ENCODE measurements at places on chromosomes 5 and 9.

DNA sequence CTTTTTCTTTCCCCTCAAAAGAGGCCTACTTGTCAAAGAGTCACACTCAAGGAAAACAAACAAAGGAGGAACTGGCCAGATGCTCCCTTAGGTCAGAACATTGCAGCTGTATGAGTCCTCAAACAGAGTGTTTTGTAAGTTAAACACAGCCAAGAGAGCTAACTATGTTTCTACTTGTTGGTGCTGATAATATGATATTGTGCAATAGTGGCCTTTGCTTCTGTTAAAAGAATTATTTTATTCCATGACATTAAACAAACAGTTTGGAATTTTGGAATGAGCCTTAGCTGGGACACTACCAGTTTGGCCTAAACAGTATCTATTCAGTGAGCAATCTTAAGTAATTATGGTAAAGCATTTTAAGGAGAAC, 56.0 kb upstream of the TPD52L3 start:
- DNase-seq = peak; percentile 87

DNA sequence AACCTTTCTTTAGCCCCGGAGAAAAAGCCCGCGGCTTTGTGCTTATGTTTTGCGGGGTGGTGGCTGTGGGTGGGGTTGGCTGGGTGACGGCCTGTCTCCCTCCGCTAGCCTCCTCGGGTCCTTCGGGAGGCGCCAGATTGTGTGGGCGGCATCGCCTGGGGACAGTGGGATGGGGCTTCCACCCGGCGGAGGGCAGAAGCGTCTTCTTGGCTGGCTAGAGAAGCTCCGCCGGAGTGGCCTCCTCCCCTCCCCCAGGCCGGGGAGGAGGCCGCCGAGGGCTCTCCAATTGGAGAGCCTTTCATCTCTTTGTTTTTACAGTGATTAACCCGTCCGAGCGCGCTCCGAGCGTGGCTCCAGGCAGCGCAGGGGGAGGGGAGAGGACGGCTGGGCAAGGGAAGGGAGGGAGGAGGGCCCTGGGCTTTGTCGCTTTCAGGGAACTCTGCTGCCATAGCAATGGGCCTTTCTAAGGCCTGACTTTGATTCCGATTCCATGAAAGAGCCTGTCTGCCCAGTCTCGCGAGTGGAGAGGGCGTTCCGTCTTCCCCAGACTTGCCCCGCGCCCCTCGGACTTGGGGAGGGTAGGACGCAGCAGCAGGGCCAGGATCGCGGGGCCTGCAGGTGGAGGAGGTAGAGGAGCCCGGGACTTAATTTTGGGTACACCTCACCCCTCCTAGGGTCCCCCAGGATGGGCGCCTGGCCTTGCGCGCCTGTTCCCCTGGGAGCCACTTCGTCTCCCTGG, 36.7 kb upstream of the TIFAB start:
- DNase-seq = peak; percentile 46

DNA sequence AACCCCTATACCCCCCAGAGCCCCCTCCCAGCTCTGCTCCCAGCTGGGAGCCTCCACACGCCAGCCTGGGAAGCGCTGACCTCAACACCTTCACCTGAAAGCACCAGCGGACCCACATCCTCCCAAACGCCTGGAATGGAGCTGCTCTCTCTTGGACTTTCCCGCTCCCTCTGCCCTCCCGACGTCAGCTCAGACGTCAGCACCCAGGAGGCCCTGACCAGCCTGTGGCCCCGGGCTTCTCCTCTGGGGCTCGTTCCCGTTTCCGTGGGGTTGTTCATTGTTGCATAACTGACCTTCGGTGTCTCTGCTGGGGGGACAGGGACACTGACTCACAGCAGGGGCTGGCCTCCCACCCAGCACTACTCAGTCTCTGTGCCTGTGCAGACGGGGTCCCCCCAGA, 35.0 kb upstream of the SLC6A3 start:
- DNase-seq = no peak

DNA sequence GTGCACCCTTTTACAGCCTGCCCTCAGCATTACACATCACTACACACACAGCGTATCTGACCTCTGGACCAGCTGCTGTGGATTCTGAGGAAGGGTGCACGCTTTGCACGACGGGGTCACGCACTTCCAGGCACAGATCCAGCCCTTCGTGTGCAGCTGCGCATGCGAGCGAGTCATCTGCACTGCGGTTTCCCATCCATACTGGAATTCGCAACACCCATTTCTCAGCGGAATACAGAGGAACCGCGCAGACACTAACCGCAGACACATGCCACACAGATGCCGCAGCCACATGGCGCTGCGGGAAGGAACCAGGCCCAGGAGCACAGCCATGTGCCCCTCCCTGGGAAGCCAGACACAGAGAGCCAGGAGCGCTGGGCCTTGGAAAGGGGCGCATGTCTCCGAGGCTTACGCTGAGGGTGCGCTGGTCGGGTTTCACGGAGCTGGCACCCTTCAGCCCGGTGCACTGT, 43.5 kb downstream of the PNPLA7 start:
- DNase-seq = peak; percentile 93

- no peak for DNase-seq
Observed at GRCh38 chr5:116525674-116526073, 48.9 kb downstream of the SEMA6A start.

- no peak for DNase-seq
Observed at GRCh38 chr5:149094996-149095395, 32.1 kb upstream of the SH3TC2 start.

DNA sequence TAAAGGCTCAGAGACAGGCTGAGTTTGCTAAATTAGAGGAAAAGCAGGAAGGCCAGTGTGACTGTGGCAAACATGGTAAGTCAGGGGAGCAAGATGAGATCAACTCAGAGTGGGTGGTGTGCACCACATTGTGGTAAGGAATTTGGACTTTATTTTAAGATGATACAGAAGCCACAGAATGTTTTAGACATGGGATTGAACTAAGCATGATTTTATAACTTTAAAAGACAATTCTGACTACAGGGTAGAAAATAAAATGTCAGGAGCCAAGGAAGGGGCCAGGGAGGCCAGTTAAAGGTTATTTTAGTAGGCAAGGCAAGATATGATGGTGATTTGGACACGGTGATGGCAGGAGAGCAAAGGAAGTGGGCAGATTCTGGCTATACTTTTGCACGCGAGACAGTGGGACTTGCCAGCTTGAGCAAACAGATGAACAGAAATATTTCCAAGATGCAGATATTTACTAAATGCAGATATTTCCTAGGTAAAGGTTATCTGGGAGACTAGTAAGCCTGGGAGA, 53.9 kb downstream of the TSSK1B start:
- no peak for DNase-seq

DNA sequence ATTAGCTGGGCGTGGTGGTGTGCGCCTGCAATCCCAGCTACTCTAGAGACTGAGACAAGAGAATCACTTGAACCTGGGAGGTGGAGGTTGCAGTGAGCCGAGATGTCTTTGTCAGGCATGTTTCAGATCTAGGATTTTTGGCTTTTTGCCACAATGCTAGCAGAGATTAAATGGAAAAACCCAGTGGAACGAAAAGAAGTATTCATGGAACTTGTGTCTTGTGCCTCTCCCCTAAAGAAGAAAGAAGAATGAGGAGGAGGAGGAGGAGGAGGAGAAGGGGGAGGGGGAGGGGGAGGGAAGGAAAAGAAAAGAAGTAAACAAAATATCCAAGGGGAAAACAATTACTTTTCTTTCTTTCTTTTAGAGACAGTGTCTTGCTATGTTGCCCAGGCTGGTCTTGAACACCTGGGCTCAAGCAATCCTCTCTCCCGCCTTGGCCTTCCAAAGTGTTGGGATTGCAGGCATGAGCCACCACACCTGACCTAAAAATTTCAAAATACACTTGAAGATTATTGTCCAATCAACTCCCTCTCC, 106.0 kb downstream of the ARRDC3 start:
- peak; percentile 21 for DNase-seq

DNA sequence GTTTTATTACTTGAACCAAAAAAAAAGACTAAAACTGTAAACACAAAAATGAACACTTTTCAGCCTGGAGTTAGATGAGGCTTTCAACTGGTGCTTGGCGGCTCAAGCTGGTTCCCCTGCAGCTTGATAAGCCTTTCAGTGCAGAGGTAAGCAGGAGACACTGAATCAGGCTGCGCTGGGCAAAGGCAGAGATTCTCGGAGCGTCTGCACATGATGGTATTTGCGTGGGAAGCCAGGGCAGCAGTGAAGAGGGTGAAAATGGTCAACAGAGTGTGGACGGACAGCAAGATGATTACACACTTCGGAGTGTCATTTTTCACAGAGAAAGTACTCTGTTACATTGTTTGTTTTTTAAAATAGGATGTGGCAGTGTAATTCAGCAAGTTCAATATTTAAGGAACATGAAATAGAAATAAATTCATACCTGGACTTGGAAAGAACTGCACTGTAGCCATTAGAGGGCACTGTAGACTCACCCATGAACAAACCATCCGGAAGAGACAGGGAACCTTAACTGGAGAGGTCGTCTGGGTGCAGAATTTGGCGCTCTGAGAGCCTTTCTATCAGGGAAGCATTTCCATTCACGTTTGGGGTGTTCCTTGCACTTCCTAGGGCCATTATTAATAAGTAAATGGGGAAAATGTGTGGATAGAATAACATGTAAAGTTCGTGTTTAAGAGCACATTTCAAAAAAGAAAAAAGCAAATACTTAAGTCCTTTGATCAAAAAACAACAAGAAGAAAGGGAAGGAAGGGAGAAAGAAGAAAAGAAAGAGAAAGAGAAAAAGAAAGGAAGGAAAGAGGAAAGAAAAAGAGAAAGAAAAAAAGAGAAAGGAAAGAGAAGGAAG, 69.8 kb downstream of the ICE1 start:
- peak; percentile 57 for DNase-seq

GRCh38 chr5:127192836-127193338, 97.7 kb upstream of the MEGF10 start:
- peak; percentile 3 for DNase-seq

GRCh38 chr9:109739760-109740159, 40.2 kb upstream of the PALM2AKAP2 start:
- DNase-seq = no peak

GRCh38 chr5:65137631-65138030, 344.1 kb downstream of the ADAMTS6 start:
- no peak for DNase-seq

DNA sequence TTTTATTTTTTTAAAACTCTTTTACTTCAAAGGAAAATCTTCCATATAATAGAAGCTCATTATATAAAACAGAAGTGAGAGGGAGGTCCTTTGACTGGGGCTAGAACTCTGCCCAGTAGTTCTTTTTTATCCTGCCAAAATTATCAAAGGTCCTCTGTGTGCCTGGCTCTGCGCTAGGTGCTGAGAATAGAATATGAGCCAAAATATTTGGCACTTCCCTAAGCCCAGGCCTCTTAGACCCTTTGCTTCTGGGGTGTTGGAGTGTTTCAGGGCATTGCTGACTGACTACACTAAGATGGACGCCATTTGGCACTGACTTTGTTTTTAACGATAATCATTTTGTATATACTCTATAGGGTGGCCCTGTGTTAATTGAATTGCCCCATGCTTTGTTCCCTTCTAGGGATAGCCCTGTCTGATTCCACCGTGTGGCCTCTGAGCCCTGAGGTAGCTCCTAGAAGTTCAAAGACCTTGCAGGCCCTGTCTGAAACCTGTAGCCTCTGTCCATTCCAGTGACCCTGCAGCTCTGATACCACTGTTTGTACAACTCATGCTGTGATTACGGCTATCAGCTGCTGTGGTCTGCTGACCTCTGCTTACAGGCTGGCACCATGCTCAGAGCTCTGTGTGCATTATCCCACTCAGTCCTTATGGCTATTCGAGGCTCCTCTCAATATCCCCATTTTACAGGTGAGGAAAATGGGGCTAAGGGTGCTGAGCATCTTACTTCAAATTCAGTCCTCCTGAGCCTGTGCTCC, 84.3 kb upstream of the SHB start:
- no peak for DNase-seq

- no peak for DNase-seq
Observed at GRCh38 chr5:3201941-3202340, 393.7 kb upstream of the IRX1 start.

- DNase-seq = peak; percentile 9
Observed at GRCh38 chr9:2599896-2600295, 21.7 kb upstream of the VLDLR start.

GRCh38 chr9:81684635-81685034, 4.7 kb downstream of the TLE1 start:
- DNase-seq = no peak

GRCh38 chr5:173093606-173094005, 37.5 kb downstream of the CREBRF start:
- DNase-seq = no peak

DNA sequence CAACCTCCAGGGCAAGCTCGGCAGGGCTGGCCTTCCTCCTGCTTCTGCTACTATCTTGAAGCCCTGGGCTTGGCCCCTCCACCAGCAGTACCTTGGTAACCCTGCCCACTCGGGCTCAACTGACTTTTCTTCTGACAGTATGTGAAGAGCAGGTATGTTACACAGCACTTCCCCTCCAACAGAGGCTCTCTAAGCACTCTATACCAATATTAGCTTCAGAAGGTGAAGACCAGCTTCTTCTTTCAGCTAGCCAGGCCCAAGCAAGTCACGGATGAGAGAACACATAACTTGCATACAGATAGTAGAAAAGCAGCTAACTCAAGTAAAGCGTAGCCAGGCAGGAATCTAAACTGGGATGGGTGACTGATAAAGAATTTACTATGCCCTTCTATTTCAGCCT, 64.3 kb downstream of the FEM1C start:
- no peak for DNase-seq

- no peak for DNase-seq
Observed at GRCh38 chr5:88093765-88094164, 174.9 kb downstream of the TMEM161B start.

DNA sequence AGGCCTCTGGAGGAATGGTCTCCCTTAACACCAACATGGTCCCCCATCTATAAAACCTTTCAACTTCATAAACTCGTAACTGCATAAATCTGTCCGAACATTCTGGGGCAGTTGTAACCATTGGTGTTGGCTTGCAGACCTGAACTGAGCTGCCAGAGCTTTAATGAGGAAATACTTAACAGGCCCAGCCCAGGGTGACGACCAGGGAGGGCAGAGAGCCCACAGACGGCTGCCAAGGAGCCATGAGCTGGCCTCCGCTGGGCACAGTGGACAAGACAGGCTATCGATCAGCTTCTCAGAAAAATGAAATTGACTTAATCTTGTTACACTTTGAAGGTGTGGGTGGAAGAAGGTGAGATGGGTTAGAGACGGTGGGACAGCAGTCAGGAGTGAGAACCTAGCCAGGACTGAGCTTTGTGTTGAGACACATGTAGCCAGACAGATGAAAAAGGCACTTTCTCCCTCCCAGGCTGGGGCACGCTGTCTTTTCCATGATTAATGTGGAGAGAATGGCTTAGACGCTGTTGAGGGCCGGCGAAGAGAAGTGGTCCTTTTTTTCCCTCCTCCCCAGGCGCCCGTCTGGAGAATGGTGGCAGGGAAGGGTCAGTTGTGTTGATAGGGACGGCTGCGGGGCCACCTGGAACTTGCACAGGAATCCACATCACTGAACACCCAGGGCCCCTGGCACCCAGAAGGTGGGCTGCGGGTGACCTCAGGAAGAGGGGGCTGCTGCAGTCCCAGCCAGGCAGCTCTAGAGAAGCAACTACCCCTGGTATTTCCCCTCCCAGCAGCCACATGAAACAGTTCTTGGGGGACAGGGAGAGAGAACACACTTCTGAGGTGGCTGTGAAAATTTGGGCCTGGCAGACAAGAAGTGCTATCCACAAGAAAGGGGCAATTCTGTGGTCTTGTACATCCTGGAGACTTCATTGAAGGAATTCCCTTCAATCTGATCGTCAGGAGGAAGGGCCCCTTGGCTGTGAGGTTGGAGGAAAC, 27.3 kb upstream of the TCOF1 start:
- DNase-seq = peak; percentile 35

GRCh38 chr5:91207248-91207647, 175.9 kb downstream of the ARRDC3 start:
- no peak for DNase-seq

GRCh38 chr5:159971514-159971913, 37.4 kb upstream of the TTC1 start:
- no peak for DNase-seq

GRCh38 chr5:103941596-103941995, 379.0 kb upstream of the NUDT12 start:
- no peak for DNase-seq

All from AG10803 (cell line).